ENCODE measurements at places on chromosomes 1 and 21.
A peak's percentile ranks its signal among the peaks of the same experiment; 100 is the strongest.

DNA sequence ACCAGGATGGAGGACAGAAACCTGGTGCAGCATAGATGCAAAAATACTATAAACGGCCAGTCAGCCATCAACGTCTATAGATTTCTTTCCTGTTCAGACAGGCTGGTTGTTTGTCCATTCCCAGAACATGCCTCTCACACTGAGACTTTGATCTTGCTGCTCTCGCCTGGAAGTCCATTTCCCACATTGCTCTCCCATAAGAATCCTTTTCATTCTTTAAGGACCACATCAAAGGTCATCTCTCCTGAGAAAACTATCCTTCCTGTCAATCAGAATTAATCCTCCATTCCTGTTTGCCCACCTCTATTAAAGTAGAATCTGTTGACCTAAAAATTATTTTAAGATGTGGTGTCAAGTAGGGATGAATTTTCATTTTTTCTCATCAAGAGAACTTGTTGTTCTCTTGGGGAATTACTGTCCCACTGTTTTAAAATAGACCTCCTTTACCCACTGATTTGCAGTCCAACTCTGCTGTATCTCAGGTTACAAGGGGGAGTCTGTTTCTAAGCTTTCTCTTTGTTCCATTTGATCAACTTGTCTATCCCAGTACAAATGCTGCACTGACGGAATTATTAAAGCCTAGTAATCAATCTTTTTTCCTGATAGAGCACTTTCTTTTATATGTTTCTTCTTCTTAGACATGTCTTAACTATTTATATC lies 172.7 kb downstream of the PATJ start:
- DNase-seq = no peak

- DNase-seq = no peak
These were observed 46.5 kb upstream of the CNN3 start for GRCh38 chr1:94973309-94973922.

DNA sequence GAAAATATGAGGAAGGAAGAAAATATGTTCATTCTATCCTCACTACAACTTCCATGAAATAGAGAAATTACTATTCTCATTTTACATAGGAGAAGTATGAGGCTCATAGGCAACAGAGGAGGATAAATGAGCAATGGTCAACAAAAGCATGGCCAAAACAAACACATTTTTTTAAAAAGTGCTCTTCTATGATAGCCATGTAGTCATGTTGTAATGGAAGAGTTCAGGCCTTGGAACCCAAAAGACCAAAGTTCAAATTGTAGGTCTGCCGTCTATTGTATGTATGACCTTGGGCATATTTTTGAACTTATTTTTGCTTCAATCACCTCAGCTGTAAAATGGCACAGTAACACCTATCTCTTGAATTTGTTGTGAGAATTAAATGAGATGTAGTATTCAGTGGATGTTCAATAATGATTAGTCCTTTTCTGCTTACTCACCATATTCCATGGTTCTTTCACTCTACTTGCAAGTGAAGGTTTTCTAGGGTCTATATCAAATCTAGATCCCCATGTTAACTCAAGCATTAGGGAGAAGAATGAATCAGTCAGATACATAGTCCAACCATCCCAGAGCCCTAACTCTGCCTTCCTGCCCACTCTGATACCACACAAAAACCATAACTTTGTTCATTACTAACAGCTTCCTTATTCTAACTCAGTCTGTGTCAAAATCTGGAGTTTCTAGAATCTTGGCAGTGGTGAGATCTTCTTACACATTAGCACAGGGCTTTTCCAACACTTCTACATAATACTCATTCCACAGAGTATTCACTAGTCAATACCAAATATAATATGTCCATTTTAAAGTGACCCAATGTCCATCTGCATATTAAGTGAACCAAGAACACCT lies 353.2 kb downstream of the PLPP3 start:
- DNase-seq = no peak

DNA sequence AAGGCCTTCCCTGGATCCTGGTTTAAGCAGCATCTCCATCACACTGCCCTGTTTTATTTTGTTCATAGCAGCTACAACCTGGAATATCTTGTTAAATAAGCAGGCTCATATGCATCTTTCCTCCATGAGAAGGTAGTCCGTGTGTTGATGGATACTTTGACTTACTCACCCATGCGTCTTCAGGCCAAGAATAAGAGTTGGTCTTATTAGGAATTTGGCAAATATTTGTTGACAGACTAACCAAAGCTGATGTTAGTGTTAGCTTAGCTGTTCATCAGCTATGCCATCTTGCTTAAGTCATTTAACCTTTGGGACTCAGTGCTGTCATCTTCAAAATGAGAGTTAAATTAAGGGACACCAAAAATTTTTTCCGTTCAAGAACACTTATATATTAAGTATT lies 59.2 kb downstream of the SASS6 start:
- DNase-seq = no peak

DNA sequence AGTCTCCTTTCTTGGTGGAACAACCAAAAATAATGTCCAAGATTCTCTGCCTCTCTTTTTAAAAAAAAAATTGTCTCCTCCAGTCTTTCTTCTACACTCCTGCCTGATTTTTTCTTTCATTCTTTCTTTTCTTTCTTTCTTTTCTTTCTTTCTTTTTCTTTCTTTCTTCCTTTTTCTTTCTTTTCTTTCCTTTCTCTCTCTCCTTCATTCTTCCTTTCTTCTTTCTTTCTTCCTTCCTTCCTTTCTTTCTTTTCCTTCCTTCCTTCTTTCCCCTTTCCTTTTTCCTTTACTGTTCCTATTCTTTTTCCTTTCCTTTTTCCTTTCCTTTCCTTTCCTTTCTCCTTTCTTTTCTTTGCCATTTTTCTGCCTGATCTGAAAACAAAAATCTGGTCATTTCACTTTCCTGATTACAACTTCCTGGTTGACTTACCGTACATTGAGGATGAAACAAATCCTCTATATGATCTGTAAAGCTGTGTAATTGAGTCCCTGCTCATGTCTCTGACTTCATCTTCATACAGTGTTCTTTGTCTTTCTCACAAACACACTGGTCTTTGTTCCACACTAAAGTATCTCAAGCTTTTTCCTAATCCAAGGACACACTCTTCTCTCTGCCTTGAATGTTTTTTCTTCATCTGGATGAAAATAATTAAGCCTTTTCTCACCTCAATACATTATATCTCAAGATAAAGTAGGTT lies 6.1 kb upstream of the KRTAP23-1 start:
- no peak for DNase-seq

DNA sequence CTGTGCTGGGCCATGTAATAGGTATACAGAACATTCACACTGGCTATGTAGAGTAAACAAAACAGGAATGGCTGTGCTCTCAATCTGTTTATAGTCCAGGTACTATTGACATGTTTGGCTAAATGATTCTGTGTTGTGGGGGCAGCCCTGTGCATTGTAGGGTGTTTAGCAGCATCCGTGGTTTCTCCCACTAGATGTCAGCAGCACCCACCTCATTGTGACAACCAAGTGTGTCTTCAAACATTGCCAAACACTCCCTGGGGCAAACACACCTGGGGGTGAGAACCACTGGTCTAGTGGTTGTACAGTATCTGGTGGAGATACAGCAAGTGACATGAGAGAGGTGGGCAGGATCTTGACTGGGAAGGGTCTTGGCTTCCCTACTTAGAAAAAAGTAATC lies 80.4 kb upstream of the SPATA6 start:
- no peak for DNase-seq

- no peak for DNase-seq
These were observed 239.6 kb upstream of the FGGY start for GRCh38 chr1:59057211-59057694.

DNA sequence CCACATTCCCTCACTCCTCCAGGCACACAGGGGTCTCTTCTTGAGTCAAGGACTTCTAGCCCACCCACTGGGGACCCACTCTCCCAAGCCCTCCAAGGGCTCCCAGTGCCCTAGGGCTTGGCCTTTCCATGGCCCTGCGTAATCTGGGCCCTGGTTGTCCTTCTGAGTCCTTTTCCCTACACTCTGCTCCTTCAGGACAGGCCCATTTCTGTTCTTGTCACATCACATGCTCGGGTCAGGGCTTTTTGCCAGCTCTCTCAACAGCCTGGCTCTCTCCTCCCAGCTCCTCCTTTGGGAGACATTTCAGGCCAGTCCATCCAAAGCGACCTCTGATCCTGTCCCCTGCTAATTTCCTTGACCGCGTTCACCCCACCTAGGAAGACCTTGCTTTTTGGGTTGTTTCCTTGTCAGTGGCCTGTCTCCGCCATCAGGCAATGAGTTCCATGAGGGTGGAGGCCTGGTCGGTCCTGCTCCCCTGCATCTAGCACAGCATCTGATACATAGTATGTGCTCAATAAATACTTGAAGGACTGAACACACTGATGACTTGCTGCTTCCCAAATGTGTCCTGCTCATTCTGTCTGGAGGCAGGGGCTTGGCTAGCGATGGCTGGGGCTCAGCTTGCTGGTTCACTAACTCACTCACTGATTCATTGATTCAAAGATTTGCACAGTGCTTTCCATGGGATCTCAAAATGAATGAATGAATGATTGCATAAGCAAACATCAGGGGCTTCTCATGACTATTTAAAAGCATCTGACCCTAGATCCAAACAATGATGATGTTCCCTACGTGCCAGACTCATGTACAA lies 44.8 kb downstream of the DHRS3 start:
- DNase-seq = no peak

DNA sequence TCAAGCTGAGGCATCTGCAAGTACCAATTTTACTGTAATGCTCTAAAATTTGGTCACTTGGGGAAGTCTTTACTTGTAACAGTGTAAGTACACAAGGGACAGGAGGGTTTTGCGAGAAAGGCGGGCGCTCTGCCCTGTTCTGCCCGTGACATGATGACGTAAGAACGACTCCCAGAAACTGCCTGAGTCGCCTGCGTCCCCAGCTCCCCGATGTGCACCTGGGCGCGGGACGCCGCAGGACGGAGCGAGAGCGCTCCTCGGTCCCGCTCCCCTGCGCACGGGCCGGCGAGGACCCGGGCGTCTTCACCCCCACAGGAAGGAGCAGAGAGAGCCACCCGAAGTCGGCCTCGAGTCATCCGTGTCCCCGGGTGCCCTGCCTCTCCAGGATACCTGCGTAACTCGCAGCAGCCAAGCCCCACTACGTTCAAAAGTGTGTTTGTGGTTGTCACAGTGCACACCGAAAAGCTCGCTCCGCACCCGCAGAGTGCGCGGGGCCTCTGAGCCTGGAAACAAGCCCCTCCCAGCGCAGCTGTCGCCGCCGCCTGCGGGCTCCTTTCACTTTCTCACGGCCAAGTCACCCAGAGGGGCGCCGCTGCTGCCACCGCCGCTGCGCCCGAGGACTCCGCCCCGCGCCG lies 3.3 kb upstream of the ZBTB18 start:
- DNase-seq = no peak

DNA sequence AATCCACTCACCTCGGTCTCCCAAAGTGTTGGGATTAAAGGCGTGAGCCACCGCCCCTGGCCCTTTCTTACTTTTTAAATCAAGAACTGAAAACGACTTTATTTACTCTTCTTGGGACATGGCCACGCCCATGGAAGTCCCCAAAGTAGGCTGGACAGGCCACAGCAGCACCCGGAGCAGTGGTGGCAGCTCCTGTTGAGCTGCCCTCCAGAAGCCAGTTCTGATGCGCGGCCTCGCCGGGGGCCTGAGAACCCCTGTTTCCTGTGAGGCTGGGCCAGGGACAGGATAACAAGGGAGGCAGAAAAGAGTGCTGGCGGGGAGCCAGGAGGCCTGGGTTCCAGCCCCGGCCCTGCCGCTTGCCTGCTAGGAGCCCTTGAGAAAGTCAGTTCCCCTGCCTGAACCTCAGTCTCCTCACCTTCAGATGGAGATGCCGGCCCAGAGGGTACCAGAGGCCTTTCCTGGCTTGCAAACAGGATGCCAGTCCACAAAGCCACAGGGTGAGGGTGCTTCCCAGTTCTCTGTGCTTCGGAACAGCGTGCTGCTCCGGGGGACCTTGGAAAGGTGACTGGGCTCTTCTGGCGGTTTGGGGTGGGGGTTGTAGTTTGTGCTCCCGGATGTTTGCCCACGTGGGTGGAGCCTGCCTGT lies 59.4 kb downstream of the RUNX3 start:
- peak; percentile 38 for DNase-seq
